Nephron progenitor cell (in vitro differentiated cells): ENCODE measurements at places on chromosomes 1 and 21.

DNA sequence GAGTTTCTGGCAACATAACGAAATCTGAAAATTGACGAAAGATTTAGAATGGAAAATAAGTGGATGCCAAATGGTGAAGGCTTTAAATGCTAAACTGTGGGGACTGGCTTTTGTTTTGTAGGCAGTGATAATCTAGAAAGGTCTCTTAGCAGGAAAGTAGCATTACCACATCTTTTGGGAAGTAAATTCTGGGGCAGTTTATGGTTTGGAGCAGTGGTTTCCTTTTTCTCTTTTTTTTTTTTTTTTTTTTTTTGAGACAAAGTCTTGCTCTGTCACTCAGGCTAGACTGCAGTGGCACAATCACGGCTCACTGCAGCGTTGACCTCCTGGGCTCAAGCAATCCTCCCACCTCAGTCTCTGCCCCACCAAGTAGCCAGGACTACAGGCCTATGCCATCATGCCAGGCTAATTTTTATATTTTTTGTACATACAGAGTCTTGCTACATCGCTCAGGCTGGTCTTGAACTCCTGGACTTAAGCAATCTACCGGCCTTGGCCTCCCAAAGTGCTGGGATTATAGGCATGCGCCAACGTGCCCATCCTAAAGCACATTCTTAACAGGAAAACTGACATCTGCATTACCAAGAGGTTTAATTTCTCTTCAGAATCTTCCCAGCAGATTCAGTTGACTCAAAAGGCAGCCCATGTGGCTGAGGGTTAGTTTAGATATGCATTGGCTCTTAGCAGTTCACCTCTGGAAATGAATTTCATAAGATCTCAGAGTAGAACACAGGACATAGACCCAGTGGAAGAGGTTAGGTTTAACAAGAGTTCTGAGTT is 32.9 kb downstream of the C21orf91 start:
- no peak for DNase-seq

GRCh38 chr1:17110555-17110926 is 8.7 kb downstream of the PADI2 start:
- no peak for DNase-seq

DNA sequence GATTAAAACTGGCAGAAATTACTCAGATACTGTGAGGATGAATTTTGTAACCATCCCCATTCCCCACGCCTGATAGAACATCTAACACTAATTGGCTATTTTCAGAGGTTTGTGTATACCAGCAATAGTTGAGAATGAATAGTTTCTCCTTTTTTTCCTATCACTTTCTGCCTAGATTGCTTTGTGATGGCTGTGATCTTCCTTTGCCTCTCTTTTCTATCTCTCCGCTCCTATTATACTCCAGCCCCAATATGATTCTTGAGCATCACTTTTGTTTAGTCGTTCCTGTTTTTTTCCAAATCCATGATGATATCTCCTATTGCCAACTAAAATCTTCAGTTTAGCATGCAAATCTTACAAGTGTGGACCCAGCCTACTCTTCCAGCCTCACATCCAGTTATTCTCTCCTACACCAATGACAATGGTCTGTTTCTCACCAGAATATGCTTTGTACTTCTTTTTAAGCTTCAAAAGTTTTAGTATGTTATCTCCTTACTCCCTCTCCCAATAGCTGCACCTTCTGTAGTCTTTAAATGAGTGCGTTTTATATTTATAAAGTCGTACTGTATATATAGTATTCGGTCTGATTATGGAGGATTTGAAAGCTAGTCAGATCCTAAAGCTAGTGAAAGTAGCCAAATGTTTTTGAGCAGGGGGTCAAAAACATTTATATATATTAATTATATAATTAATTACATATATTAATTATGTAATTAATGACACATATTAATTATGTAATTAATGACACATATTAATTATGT is 25.2 kb downstream of the MAGI3 start:
- DNase-seq: no peak

GRCh38 chr1:119702384-119702783 is 9.3 kb upstream of the PHGDH start:
- DNase-seq: no peak

GRCh38 chr1:228417061-228417460 is 400 bp upstream of the TRIM17 start:
- DNase-seq: no peak

- no peak for DNase-seq
These were observed 23.1 kb upstream of the FMOD start for GRCh38 chr1:203373991-203374390.

- no peak for DNase-seq
These were observed 41.0 kb downstream of the NPHP4 start for GRCh38 chr1:5950994-5951785.

- no peak for DNase-seq
These were observed 321.5 kb upstream of the FAM78B start for GRCh38 chr1:166488327-166488726.

DNA sequence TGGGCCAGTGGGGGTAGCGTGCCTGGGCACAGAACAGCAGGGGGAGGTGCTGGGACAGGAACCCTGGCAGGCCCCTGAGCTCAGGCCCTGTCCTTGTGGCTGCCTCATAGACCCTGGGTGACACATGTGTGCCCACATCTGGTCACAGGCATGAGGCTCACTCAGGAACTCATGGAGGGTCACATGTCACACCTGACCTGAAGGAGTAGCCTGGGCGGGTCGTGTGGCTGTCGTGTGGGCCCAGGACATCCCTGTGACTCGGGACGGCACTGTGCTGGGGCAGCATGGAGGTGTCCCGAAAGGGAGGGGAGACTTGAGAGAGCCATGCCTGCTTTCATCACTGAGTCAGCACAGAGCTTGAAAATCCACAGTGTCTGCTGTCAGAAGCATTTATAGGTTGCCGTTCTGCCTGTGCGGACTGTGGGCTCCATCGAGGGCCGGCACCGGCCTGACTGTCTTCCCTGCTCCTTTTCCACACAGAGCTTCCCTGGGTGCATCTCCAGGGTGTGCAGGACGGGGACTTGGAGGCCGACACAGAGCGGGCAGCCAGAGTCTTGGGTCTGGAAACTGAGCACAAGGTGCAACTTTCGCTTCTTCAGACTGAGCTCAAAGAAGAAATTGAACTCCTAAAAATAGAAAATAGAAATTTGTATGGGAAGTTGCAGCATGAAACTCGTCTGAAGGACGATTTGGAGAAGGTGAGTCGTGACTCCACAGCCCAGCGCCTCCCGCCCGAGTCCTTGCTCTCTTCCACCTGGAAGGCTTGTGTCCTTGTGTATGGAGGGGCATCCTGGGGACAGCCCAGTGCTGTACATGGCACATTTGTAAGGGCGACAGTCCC is 32.8 kb downstream of the PCNT start:
- DNase-seq: no peak

DNA sequence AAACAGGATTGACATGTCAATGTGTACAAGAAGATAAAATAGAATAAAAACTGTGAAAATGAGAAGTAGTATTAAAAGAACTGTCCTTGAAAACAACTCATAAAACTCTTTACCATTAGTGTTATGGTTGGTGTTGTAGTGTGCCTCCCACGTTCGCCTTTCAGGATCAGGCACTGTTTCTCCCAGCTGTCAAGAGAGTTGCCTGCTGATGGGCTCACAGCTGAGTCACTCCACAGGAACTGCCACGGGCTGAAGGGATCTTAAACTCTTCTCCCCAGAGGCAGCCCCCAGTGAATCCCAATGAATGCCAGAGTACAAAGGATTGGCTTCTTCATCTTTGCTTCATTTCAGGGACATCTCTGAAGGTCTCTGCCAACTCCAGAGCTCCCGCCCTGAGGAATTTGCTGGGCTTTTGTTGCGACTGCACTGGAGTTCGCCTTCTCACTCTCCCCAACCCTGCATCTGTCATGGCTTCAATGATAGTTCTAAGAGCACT is 119.6 kb downstream of the ADGRL2 start:
- DNase-seq: peak; percentile 39

GRCh38 chr1:235745503-235746136 is 96.0 kb upstream of the GNG4 start:
- DNase-seq: no peak

- no peak for DNase-seq
These were observed 3.2 kb downstream of the GSTM2 start for GRCh38 chr1:109671067-109671466.

DNA sequence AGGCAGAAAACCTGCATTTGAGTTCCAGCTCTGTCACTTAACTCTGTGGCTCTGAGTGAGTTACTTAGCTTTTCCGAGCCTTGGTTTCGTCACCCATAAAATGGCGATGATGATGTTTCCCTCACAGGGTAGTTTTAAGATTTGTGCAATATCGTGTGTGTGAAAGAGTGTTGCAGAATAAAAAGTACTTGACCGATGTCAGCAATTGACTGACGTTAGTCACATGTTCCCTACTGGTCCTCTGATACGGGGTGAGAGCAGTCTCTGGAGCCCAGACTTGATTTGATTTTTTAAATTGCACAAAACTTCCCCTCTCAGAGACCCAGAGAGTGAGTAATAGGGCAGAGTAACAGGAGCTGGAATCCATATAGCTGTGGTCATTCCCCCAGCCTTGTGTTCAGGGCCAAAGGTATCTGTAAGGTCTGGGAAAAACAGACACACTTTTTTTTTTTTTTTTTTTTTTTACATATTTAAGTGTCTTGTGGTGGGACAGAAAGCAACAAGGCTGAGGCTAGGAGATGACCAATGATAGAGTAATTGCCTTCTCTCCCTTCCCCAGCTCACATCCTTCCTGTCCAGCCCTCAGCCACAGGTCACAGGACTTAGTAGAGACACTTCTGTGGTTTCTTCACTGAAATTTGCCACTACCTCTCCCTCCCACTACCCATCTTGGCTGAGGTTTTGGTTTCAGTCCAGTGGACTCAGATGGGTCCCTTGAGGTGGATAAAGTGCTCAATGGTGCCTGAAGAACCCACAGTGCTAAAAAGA is 2.0 kb downstream of the FCER1G start:
- no peak for DNase-seq

GRCh38 chr1:234925440-234926263 is 203.0 kb downstream of the TOMM20 start:
- DNase-seq: no peak

DNA sequence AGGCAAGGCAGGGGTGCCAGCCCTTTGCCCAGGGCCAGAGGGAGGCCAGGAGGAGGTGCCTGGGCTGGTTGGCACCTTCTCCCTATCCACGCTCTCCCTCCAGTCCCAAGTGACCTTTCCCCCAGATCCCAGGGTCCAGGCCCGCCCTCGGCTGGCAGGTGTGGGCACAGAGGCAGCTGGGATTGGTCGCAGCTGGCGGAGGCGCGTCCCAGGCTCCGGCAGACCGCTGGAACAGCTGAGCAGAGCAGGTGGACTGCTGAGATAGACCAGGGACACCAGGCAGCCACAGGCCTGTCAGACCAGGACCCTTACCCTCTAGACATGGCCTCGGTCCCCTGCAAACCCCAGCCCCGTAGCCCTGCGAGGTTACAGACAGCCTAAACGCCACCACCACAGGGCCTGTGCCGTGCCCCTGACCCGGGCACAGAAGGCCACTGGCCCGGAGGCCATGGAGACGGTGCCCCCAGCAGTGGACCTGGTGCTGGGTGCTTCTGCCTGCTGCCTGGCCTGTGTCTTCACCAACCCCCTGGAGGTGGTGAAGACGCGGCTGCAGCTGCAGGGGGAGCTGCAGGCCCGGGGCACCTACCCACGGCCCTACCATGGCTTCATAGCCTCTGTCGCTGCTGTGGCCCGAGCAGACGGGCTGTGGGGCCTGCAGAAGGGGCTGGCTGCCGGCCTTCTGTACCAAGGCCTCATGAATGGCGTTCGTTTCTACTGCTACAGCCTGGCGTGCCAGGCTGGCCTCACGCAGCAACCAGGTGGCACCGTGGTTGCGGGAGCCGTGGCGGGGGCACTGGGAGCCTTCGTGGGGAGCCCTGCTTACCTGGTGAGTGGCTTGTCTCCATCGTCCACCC is at the start of gene SLC25A34:
SLC25A34 (plus strand) TSS at position 221 of the 854 bp plus-strand sequence; CDS start at position 449, 228 bp downstream.
- DNase-seq: no peak

DNA sequence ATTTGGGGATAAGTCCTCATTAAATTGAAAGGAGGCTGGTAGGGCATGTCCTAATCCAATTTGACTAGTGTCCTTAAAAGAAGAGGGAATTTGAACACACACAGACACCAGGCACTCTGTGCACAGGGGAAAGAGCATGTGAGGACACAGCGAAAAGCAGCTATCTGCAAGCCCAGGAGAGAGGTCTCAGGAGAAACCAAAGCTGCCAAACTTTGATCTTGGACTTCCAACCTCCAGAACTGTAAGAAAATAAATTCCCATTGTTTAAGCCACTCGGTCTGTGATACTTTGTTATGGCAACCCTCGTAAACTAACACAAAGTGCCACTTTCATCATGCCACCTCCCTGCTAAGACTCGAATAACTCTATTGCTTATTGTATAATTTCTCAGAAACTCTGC is 13.8 kb downstream of the PLA2G4A start:
- DNase-seq: no peak

- no peak for DNase-seq
These were observed 142.4 kb downstream of the AK5 start for GRCh38 chr1:77424236-77424635.

DNA sequence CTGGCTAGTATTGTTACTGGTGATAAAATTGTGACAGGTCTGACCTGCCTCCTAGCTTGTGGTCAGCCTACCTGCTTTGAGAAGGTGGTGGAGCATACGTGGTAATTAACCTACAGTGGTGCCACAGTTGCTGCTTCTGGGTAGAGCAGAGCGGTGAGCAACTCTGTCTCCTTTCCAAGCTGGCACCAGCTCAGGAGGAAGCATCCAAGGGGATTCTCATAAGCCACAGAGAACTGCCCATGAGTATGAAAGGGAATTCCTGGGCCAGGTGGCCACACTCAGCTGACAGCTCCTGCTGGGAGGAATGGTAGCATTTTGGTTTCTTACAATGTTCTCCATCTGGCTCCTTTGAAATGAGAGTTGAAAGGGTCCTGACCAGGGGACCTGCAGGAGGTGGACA is 39.4 kb downstream of the ATP2B4 start:
- no peak for DNase-seq

DNA sequence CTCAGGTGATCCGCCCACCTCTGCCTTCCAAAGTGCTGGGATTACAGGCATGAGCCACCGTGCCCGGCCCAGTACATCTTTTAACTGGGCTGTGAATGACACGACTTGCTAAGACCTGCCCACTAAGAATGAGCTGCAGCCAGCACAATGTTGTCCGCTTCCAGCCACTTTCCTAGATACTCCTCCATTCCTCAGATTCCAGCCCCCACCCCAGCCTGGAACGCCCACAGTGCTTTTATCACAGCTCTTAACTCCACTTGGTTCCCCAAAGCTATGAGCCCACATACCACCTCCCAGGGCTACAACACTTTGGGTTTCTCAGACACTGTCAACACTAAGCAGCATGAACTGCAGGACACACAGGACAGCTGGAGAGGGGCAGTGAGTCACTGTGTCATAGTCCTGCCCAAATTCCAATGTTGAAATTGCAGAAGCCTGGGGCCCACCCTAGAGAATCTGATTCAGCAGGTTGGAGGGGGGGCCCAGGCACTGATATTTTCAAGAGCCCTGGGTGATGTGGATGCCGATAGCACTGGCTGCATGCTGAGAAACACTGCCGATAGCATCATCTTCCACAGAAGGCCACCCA is 58.0 kb downstream of the ACBD3 start:
- no peak for DNase-seq

- DNase-seq: peak; percentile 90
These were observed 2.7 kb upstream of the SDC3 start for GRCh38 chr1:30911059-30911954.

- no peak for DNase-seq
These were observed 35.1 kb downstream of the PRDM16 start for GRCh38 chr1:3103967-3104677.
